ENCODE measurements at places on chromosomes 1 and 21.

GRCh38 chr1:205170532-205171269 lies 40.8 kb downstream of the DSTYK start:
- no peak for DNase-seq

DNA sequence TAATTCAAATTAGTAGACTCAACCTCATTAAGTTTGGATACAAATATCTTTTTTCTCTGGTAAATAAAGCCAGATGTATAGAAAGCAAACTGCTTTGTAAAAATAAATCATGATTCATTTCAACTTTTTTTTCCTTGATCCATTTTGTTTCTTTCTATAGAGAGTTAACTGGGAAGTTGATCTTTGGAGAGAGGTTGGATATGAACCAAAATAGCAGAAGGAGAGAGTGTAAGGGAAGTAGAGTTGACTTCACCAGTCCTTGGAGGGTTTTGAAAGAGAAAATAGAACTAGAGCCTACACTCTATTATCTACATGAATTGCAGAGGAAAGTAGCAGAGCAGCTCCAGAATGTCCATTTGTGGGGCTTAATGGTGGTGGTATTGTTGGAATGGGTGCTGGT lies 243.8 kb downstream of the ADGRL2 start:
- no peak for DNase-seq

- no peak for DNase-seq
These were observed 33.0 kb downstream of the PIK3C2B start for GRCh38 chr1:204461331-204462228.

GRCh38 chr1:4010814-4011605 lies 110.9 kb upstream of the C1orf174 start:
- no peak for DNase-seq

DNA sequence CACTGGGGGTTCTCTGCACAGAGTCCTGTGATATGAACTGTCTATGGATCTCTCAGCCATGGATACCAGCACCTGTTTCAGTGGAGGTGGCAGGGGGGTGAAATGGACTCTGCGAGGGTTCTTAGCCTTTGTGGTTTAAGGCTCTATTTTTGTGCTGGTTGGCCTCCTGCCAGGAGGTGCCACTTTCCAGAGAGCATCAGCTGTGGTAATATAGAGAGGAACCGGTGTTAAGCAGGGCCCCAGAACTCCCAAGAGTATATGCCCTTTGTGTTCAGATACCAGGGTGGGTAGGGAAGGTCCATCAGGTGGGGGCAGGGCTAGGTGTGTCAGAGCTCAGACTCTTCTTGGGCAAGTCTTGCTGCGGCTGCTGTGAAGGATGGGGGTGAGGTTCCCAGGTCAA lies 330.0 kb upstream of the PLD5 start:
- no peak for DNase-seq

DNA sequence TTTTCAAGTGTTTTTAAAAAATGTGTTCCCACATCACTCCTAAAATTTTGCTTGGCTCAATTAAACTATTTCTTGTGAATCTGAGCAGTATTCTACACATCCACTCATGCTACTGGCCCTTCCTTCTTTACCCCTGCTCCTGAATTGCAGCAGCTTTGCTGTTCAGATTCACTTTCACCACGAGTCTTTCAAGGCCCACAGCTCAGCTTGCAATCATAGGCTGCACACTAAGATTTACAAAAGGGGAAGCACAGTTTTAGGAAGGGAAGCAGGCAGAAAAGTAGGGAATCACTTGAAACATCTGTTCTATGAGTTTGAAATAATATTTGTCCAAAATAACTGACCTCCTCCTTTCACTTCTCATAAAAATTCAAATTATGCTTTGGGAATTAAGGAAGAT lies 70.9 kb upstream of the EDEM3 start:
- DNase-seq, result no peak

DNA sequence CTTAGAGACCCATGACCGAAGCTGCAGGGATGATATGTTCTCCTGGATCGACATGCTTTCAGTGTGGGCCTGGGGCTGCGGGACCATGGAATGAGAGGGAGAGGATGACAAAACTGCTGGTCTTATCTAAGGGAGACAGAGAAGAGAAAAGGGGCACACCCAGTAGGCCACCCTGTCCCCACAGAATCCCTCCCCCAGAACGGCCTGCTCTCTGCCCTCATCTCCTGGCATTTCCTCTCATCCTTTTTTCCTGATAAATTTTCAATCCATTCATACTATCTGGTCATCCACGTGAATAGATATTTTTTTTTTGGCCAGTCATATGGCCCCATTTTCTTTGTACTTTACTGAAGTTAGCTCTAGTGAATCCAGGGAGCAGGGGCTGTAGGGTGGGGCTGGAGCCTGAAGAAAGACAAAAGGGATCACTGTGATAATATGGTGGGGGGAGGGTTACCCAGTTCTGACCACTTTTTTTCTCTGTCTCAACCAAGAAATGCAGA lies at the start of gene PKLR:
Gene PKLR (minus strand): TSS at position 97 of the 500 bp plus-strand sequence. CDS start 43 bp downstream, at position 54.
- DNase-seq, result no peak

- DNase-seq, result no peak
These were observed 17.1 kb upstream of the CDC42BPA start for GRCh38 chr1:227335242-227336020.

- DNase-seq, result no peak
These were observed 30.2 kb downstream of the RASAL2 start for GRCh38 chr1:178124115-178124514.

GRCh38 chr1:174971902-174972301 lies 27.8 kb upstream of the CACYBP start:
- DNase-seq, result no peak

DNA sequence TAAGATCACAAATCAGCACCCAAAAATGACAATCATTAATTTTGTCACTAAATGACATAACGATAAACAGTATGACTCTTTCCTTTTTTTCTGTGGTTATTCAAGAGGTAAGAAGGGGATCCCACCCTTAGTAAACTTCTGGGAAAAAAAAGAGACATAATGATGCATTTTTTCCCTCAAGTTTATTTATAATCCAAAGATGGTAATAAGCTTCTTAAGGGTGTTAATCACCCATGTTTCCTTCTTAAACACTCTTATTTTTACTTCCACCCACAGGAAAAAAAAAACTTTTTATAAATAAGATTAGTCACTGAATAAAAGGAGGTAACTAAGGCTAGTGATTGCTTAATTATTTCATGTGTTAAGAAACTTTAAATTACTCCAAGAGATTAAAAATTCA lies 24.7 kb downstream of the RGS1 start:
- DNase-seq, result no peak

DNA sequence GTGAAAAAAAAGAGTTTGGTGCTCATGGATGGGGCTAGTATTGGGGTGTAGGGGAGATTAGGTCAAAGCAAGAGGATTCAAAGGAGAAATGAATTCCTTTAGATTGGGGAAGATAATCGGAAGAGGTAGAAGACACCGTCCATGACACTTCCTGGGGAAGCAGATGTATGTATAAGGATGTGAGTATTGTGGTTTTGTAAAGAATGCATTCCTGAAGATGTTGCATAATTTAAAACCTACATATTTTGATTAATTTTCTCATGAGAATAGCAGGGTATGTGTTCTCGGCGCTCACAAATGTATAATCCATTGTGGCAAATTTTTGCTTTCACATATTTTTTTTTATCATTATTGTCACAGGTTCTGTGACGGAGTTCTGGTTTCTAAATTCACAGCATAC lies 5.5 kb upstream of the LGALS8 start:
- DNase-seq, result no peak

GRCh38 chr1:57082711-57083439 lies 117.1 kb upstream of the C8B start:
- no peak for DNase-seq

- no peak for DNase-seq
These were observed 18.5 kb downstream of the SLC16A1 start for GRCh38 chr1:112937495-112937894.

- peak; percentile 67 for DNase-seq
These were observed 87.6 kb downstream of the PTPRC start for GRCh38 chr1:198726455-198726854.

GRCh38 chr21:44556879-44557278 lies 1.7 kb downstream of the KRTAP10-3 start:
- no peak for DNase-seq

GRCh38 chr21:19120591-19120990 lies 717.0 kb upstream of the TMPRSS15 start:
- no peak for DNase-seq
